Breast epithelium (tissue), 4 donors: ENCODE measurements at places on chromosomes 4 and X.
A peak's percentile ranks its signal among the peaks of the same experiment; 100 is the strongest.

DNA sequence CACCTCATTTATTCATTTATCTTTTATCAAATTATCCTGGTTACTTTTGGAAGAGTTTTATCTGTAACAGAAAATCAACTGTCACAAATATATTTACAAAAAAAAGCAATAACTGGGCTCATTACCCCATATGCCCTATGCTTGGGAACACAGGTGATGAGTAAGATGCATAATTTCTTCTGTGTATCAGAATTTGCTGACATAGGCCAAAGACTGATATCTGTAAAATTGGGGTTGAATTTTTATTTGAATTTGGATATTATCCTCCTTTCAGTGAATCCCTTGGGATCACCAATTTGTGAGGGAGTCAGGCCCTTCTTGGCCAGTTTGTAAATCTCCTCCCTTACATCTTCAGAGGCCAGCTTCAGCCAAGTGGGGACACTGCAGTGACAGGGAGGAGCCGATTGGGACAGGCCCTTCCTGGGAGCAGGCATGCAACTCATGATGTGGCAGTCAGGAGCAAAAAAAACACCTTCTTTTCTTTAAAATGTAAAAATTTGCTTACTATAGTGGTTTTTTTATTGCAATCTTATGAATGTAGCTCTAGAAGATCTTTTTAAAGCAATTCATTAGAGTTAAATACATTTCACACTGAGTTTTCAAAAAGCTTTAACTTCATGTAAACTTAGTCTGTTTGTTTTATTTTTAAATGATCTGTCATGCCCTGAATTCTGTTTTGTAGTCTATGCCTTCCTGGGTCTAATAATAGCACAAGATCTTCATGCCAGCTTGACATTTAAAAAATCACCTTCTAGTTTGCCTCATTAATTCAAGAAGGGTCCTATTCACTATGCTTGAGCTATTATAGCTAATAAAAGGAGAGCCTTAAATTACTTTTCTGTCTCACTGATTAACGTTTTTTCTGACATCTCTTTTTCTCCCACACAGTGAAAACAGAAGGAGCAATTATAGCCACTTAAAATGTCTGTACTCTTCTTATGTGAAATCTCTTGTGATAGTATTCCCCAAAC lies 136.6 kb upstream of the SPRY1 start:
- H3K27me3 ChIP-seq = no peaks in the 10 kb centered on the region
- DNase-seq = no peak
- no peak overlapping the region for H3K27ac ChIP-seq

DNA sequence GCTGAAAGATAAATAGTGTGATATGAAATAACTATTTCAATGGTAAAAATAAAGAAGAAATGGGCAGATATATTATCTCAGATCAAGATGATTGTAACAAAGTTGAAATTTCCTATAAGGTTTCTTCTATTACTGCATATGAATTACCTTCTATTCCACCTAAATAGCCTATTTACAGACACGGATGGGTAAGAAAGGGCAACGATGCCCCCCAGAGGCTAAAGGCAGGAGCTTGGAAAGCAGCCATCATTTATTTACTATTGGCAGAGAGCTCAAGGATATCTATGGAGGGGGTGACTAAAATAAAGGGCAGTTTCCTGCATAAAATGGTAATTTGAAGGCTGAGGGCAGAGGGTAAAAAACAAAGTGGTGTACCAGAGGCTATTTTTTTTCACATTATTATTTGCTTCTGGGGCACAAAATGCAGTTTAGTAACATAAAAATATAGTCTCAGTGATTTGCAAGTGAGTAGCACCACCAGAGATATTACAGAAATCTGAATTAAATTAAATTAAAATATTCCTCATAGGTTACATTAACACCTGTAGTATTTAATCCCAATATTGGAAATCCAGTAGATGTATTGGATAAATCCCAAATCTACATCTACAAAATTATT lies 123.1 kb downstream of the BTC start:
- no peak overlapping the region for H3K27ac ChIP-seq
- H3K36me3 ChIP-seq = no peaks in the 10 kb centered on the region
- H3K4me3 ChIP-seq = no peak overlapping the region

DNA sequence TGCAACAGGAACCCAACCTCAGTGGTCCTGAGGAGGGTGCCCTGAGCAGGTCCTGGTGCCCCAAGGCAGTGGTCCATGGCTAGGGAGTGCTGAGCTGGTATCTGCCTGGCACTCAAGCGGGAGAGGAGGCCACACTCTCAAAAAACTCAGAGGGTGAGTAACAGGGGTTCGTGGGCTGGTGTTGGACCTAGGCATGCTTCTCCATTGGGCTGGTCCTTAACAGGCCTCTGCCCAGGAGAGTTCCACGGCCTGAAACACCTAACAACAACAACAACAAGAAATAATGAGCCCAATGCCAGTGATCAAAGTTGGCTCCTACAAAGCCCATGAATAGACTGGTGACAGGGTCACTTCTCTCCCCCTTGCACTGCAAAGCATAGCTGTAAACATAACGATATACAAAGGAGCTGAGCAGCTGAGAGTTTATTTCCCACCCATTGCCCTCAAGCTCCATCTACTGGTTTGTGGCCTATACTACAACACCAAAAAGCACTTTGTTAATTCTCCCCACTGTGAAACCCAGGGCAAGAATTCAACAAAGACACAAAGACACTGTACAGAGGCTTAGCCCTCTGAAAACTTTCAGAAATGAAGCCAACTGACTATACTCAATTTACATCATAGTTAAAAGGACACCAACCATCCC lies 736.1 kb upstream of the ADGRL3 start:
- DNase-seq = no peak
- H3K36me3 ChIP-seq = no peaks in the 10 kb centered on the region
- H3K4me1 ChIP-seq = no peaks in the 10 kb centered on the region

DNA sequence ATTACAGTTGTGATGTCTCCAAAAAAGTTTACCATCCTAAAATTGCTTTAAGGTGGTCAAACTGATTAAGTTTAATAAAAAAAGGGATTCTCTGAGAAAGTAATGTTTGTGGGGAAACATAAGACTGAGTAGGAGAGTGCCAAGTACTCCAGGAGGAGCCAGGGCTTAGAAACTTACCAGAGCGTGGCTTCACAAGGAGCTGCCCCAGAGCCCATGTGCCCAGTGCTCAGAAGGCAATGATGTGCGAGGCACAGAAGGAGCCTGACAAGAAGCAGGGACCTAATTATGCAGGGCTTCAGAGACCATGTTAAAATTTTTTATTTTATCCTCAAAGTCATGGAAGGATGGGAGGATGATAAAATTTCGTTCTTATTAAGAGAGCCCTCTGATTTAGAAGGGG lies 204.2 kb downstream of the PALLD start:
- no peak overlapping the region for H3K4me3 ChIP-seq
- no peaks in the 10 kb centered on the region for H3K4me1 ChIP-seq
- H3K27ac ChIP-seq = no peak overlapping the region
- DNase-seq = no peak
- H3K36me3 ChIP-seq = no peaks in the 10 kb centered on the region
- no peaks in the 10 kb centered on the region for H3K27me3 ChIP-seq

DNA sequence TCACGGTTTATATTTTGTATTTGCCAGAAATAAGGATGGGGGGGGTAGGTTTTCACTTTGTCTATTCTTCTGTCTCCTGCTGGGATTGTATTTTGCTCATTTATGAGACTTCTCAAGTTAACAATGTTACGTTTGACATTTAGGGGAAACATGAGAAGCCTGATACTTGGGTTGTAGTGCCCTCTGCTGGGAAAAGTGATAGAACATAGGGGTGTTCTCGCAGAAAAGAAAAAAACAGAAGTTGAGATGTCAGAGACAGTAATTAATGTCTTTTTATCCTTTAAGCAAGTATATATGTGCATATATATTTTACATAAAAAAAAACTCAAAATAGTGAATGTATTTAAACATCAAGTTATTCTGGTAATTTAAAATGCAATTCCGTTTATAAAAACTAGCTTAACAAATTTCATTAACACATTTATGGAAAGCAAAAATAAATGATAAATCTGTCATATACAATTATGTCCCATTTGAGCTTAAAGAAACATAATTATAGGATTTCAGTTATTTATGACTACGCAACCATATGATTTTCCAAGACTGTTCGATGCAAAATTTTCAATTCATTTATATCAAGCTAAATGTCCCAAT lies 46.0 kb upstream of the TMPRSS11F start:
- H3K27me3 ChIP-seq = no peaks in the 10 kb centered on the region
- H3K4me1 ChIP-seq = no peaks in the 10 kb centered on the region
- no peak for DNase-seq
- H3K36me3 ChIP-seq = no peaks in the 10 kb centered on the region
- H3K27ac ChIP-seq = no peak overlapping the region

GRCh38 chr4:184544788-184545409 lies 70.5 kb upstream of the IRF2 start:
- no peaks in the 10 kb centered on the region for H3K4me1 ChIP-seq
- H3K4me3 ChIP-seq = no peak overlapping the region
- H3K27ac ChIP-seq = no peak overlapping the region
- H3K36me3 ChIP-seq = no peaks in the 10 kb centered on the region
- DNase-seq = no peak
- no peaks in the 10 kb centered on the region for H3K27me3 ChIP-seq

GRCh38 chr4:41212616-41213203 lies 1.6 kb downstream of the APBB2 start:
- H3K4me1 ChIP-seq = no peaks in the 10 kb centered on the region
- no peaks in the 10 kb centered on the region for H3K27me3 ChIP-seq
- H3K4me3 ChIP-seq = peak overlapping the region; percentile 88
- no peak overlapping the region for H3K27ac ChIP-seq
- DNase-seq = peak; percentile 38
- no peaks in the 10 kb centered on the region for H3K36me3 ChIP-seq

GRCh38 chrX:129738466-129739308 lies at the start of gene XPNPEP2:
TSS of gene XPNPEP2 (plus strand) at chrX:129738979. CDS start at chrX:129739214, 235 bp downstream.
- no peaks in the 10 kb centered on the region for H3K4me1 ChIP-seq
- H3K27ac ChIP-seq = peak within 1 kb of the TSS; percentile 52

GRCh38 chrX:95907081-95907480 lies 777.6 kb upstream of the DIAPH2 start:
- H3K4me3 ChIP-seq = no peak overlapping the region
- DNase-seq = no peak
- H3K4me1 ChIP-seq = no peaks in the 10 kb centered on the region
- H3K36me3 ChIP-seq = no peaks in the 10 kb centered on the region

GRCh38 chrX:149699761-149700160 lies 12.1 kb upstream of the MAGEA11 start:
- H3K27ac ChIP-seq = no peak overlapping the region
- H3K4me1 ChIP-seq = no peaks in the 10 kb centered on the region
- no peaks in the 10 kb centered on the region for H3K36me3 ChIP-seq
- no peak overlapping the region for H3K4me3 ChIP-seq

DNA sequence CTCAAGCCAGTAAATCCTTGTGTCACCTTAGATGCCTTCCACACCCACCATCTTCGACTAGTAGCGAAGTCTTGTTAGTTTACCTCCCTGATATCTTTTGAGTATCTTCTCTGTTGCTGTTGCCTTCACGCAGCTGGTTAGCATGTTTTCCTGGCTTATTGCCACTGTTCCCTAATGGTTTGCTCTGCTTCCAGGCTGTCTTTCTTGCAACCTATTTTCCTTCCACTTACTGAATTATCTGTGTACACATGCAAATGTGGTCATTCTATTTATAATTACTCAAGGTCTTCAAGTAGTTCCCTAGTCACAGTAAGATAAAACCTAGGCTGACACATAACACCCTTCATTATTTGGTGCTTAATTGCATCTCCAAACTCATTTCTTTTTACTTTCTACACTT lies 89.5 kb downstream of the UGT8 start:
- H3K4me3 ChIP-seq = no peak overlapping the region
- no peak for DNase-seq
- H3K4me1 ChIP-seq = no peaks in the 10 kb centered on the region

- H3K4me3 ChIP-seq = no peak overlapping the region
- no peaks in the 10 kb centered on the region for H3K36me3 ChIP-seq
- no peaks in the 10 kb centered on the region for H3K27me3 ChIP-seq
- no peak overlapping the region for H3K27ac ChIP-seq
- no peak for DNase-seq
Measured at GRCh38 chr4:184146951-184147350, 70.7 kb downstream of the ENPP6 start.

DNA sequence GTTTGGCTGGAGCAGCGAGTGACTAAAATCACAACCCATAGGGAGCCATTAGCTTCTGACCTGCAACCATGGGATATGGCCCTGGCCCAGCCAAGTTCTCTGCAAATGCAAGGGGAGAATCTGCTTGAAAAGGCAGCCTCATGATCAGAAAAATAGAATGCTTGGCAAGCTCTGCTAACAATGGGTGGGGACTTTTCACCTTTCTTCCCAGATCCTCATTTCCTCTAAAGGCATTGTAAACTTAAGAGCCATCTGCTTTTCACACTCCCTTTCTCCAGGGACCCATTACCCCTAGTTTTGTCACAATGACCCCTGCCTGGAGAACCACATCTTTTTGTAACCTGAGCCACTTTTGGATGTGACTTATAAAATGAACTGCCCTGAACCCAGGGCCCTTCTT lies 104.3 kb downstream of the PARM1 start:
- H3K4me3 ChIP-seq = no peak overlapping the region
- no peak for DNase-seq
- H3K27ac ChIP-seq = no peak overlapping the region

GRCh38 chrX:2425286-2426071 lies 75.3 kb downstream of the DHRSX start:
- H3K27me3 ChIP-seq = no peaks in the 10 kb centered on the region
- H3K4me1 ChIP-seq = no peaks in the 10 kb centered on the region
- DNase-seq = no peak
- H3K36me3 ChIP-seq = no peaks in the 10 kb centered on the region
- no peak overlapping the region for H3K27ac ChIP-seq
- no peak overlapping the region for H3K4me3 ChIP-seq

DNA sequence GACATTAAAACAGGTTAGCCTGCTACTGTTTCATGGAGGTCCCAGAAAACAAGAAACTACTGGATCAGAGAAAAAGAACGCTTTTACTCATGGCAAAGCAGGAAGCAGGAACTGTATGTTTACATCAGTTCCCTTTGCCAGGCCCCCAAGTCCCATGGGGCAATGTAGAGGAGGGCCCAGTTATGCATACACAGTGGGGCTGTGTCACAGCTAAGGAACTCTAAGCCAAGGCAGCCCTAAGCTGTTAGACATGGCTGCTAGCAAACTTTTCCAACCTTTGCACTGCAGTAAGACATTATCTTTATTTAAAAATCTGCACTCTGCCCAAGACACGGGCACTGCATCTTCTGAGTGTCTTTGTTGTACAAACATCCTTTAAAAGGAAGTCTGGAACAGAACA lies 975.8 kb downstream of the C4orf33 start:
- no peaks in the 10 kb centered on the region for H3K4me1 ChIP-seq
- H3K27ac ChIP-seq = no peak overlapping the region
- H3K27me3 ChIP-seq = no peaks in the 10 kb centered on the region
- DNase-seq = no peak

- no peak overlapping the region for H3K27ac ChIP-seq
- H3K36me3 ChIP-seq = no peaks in the 10 kb centered on the region
- H3K4me3 ChIP-seq = no peak overlapping the region
- DNase-seq = no peak
Measured at GRCh38 chr4:168163106-168163505, 70.8 kb downstream of the ANXA10 start.

GRCh38 chr4:100804576-100805360 lies 286.9 kb upstream of the EMCN start:
- H3K36me3 ChIP-seq = no peaks in the 10 kb centered on the region
- no peak overlapping the region for H3K4me3 ChIP-seq
- H3K4me1 ChIP-seq = no peaks in the 10 kb centered on the region
- H3K27me3 ChIP-seq = no peaks in the 10 kb centered on the region
